SHP77 treated with DMSO at 0.1 percent for 48 hours (cell line): ENCODE measurements at places on chromosomes 12 and 14.

- DNase-seq: no peak
Measured at GRCh38 chr14:34436118-34436905, 25.7 kb downstream of the SPTSSA start.

- no peak for DNase-seq
Measured at GRCh38 chr12:92462049-92462448, 240.7 kb upstream of the PLEKHG7 start.

- no peak for DNase-seq
Measured at GRCh38 chr14:26833621-26834176, 235.9 kb upstream of the NOVA1 start.

DNA sequence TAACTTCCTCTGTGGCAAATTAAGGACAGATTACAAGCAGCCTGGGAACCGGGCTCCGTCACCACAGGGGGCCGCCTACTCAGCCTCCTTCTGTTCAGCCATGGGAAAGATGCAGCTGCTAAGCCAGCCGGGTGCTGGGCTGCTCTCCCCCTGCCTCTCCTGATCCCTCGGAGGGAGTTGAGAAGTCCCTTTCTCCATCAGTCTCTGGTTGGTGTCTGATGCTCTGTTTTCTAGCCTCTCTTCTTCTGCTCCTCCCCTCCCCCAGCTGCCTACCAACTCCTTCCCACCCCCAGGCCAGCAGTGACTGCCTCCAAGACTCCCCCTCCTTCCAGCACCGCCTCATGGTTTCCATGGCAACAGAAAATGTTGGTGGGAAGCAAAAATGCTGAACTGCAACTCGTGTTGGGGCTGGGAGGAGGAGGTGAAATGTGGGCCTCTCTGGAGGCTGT is 486.7 kb downstream of the APAF1 start:
- DNase-seq: no peak

DNA sequence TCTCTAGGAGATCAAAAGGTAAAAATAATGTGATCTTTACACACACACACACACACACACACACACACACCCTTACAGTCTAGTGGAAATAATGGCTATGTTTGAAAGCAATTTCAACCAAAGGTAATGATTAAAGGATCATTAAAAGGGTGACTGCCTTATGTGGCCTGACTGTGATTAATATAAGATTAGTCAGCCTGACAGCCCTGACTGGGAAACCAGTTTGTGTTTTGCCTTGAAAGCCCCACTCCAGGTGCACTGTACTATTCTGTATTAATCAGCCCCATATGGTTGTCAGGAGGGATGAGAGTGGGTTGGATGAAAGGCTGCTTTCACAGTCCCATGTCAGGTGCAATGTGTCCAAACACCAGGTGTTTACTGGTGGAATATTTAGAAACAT is 10.5 kb downstream of the RASSF9 start:
- no peak for DNase-seq

GRCh38 chr14:100710391-100710790 is 16.3 kb upstream of the DLK1 start:
- DNase-seq: no peak

DNA sequence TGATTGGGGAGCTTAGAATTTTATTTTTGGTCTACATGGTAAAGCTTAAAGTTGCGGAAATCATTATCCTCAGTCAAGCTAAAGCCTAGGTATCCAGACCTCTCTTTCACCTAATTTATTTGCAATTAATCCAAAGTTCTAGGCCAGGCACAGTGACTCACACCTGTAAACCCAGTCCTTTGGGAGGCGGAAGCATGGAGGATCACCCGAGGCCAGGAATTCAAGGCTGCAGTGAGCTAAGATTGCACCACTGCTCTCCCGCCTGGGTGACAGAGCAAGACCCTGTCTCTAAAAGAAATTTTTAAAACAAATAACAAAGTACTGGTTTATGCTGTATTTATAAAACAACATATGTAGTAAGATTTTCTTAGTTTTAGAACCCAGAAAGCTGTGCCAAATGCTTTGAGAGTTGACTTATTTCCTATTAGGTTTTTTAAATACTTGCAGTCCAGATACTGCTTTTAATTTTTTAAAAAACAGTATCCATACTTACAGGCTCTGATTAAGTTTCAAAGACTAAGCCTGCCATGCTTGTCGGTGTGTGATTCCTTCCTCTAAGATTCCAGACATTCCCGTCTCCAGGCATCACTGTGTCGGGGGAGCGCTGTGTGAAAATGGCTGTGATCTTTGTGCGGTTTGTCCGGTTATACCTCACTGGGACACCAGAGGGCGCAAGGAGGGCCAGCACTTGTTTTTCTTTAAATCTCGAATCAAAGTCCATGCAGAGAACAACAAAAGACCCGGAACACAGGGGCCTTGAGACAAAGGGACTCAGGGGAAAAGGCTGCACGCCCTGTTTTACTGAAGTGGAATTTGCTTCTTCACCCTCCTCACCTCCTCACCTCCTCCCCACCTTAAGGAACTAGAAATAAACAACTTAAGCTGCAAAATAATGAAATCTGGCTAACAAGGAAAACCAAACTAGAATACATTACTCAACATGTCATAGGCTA is 24.6 kb upstream of the TMPO start:
- DNase-seq: peak; percentile 64

DNA sequence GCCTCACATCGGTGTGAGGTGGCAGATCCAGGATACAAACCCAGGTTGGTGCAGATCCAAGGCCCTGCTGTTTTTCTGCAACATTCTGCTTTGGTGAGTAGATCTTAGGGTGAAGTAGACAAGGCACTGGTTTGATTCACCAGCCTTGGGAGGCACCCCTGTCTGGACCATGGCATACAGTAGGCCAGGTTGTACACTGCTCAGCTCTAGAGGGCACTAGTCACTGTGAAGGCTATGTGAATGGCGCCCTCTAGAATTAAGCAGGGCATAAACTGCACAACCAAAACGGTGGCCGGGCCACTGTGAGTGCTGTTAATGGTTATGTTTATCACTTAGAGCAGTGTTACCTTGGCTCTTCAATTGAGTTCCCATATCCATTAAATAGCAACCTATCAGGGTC is 280.6 kb upstream of the PWP1 start:
- DNase-seq: no peak

- DNase-seq: no peak
Measured at GRCh38 chr12:68479261-68479895, 131.3 kb upstream of the RAP1B start.

DNA sequence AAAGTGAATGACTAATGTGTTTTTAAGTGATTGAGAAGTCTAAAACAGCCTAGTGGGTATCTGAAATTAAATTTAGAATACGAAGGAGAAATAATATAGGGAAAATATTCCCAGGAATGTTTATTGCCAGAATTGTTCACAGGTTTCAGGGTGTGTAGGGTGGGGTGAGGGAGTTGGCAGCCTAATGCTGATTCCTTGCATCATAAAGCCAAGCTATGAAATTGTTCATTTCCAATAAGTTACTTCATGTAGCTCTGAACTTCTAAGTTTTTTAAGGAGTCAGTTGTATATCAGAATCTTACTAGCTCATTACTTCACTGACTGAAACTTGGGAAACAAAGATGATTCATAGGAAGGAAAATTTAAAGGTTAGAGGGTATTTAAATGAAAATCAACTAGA is 56.4 kb downstream of the RAB35 start:
- no peak for DNase-seq

- no peak for DNase-seq
Measured at GRCh38 chr12:15899282-15899870, 11.8 kb upstream of the DERA start.

- DNase-seq: no peak
Measured at GRCh38 chr14:63800083-63800482, 52.7 kb upstream of the SYNE2 start.

- DNase-seq: no peak
Measured at GRCh38 chr14:49975276-49975675, 82.4 kb downstream of the ARF6 start.

DNA sequence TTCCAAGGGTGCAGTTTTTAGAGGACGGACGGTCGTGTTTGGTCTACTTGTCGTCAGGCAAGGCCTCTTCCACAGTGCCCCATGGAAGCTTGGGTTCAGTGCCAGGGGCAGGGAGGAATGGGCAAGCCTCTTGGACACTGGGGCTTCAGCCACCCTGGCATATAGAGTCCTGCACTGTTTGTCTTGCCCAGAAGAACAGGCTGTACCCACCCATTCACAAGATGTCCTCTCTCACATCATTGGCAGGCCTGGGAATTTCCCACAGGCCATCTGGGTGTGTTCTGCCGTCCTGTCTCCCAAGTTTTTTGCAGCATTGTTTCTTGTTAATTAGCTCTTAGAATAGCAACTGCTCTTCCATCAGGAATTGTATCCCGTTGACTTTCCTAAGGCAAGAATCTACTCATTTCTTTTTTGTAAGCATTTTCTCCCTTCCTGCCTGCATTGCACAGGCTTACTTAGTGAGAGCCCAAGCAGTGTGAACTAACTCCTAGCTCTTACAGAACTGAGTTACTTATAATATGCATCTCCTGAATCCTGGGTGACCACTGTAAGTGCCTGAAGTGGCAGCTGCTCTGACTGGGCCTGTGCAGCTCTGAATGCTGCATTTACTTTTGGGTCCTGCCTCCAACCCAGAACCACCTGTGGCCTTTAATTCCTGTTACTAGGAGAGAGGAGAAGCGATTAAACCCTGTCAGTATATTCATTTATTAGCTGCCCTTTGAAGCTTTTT is 149.4 kb upstream of the HIF1A start:
- DNase-seq: no peak

- no peak for DNase-seq
Measured at GRCh38 chr12:46783871-46784270, 41.9 kb downstream of the SLC38A4 start.

GRCh38 chr12:62865937-62866336 is 69.0 kb downstream of the PPM1H start:
- DNase-seq: no peak

GRCh38 chr14:48384821-48385220 is 709.4 kb upstream of the MDGA2 start:
- DNase-seq: no peak

- DNase-seq: peak; percentile 12
Measured at GRCh38 chr12:107126796-107127481, 33.6 kb upstream of the CRY1 start.
